Mesendoderm (in vitro differentiated cells): ENCODE measurements at places on chromosomes 1 and 21.

GRCh38 chr1:197559244-197559643 is 216.0 kb downstream of the DENND1B start:
- DNase-seq: no peak

DNA sequence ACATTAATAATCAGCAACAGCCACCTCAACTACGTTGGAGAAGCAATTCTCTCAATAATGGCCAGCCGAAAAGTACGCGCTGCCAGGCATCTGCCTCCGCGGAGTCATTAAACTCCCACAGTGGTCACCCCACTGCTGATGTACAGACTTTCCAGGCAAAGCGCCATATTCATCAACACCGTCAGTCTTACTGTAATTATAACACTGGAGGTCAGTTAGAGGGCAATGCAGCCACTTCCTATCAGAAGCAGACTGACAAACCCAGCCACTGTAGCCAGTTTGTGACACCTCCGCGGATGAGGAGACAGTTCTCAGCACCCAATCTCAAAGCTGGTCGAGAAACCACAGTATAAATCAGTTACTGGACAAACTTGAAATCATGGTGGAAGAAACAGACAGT is 93.9 kb downstream of the KIF1B start:
- DNase-seq: no peak

- DNase-seq: no peak
Measured at GRCh38 chr1:118217141-118217838, 32.3 kb upstream of the SPAG17 start.

- no peak for DNase-seq
Measured at GRCh38 chr1:6972399-6972798, 187.1 kb downstream of the CAMTA1 start.

- no peak for DNase-seq
Measured at GRCh38 chr1:215657047-215657446, 89.9 kb downstream of the KCTD3 start.

- DNase-seq: no peak
Measured at GRCh38 chr1:26034504-26035202, 11.3 kb downstream of the SLC30A2 start.

DNA sequence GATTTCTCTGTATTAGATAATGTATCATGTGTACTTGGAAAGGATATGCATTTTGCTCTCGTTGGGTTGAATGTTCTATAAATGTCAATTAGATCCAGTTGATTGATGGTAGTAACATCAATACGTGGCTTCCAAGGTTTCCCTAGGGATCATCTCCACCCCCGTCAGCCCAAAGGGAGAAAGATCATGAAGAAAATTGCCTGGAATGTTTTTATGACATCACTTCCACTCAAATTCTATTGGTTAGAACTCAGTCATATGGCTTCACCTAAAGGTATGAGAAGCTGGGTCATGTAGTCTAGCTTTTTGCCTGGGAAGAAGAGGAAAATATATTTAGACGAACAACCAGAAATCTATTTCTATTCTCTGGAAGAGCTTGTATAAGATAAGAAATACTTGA is at the start of gene C1orf185:
C1orf185 (plus strand) TSS at position 253 of the 400 bp plus-strand sequence; CDS start at position 259, 6 bp downstream.
- DNase-seq: peak; percentile 27

GRCh38 chr1:23799570-23800399 is 769 bp downstream of the GALE start:
- peak; percentile 93 for DNase-seq

DNA sequence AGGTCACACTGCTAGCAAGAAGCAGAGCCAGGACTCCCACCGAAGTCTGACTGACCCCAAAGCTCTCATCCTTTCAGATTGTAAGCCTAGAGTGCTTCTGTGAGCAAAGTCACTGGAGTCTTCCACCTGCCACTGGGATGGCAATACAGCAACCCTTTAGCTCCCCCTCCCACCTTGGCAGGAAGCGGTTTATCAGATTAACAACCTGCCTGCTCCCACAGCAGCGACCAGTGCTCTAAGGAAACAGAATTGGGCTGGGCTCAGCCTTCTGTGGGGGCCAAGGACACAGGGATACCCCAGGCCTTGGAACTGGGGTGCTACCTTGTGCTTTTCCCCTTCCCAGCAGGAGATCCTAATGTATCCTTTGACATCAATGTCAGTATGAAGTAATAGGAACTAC is 76.0 kb downstream of the GFI1 start:
- peak; percentile 19 for DNase-seq

GRCh38 chr1:178262120-178262500 is 168.2 kb downstream of the RASAL2 start:
- peak; percentile 87 for DNase-seq

- DNase-seq: no peak
Measured at GRCh38 chr1:203675596-203676347, 49.1 kb downstream of the ATP2B4 start.

- peak; percentile 86 for DNase-seq
Measured at GRCh38 chr1:41416552-41417334, 55.5 kb downstream of the FOXO6 start.

GRCh38 chr1:220732621-220733020 is 15.5 kb upstream of the MTARC2 start:
- peak; percentile 10 for DNase-seq

- no peak for DNase-seq
Measured at GRCh38 chr1:40076895-40077312, 20.1 kb downstream of the PPT1 start.

GRCh38 chr1:72485801-72486200 is 203.5 kb upstream of the NEGR1 start:
- DNase-seq: no peak

DNA sequence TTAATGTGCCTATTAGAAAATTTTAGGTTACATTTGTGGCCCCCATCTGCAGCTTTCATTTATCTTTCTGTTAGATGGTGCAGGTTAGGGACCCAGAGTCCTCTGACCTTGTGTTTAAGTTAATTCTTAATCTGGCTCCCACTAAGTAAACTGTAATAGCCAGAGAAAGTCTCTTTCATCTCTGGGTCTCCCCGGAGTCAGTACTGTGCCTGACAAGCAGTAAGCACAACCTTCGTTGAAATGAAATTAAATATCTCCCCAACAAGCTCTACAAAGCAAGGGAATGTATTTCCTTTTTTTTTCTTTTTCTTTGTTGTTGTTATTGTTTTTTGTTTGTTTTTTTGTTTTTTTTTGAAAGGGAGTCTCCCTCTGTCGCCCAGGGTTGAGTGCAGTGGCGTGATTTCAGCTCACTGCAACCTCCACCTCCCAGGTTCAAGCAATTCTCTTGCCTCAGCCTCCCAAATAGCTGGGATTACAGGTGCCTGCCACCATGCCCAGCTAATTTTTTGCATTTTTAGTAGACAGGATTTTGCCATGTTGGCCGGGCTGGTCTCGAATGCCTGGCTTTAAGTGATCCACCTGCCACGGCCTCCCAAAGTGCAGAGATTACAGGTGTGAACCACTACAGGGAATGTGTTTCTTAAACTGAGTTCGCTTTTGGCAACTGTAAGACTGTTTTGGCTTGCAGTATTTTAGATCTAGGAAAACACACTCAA is 81.6 kb downstream of the HHIPL2 start:
- DNase-seq: no peak

DNA sequence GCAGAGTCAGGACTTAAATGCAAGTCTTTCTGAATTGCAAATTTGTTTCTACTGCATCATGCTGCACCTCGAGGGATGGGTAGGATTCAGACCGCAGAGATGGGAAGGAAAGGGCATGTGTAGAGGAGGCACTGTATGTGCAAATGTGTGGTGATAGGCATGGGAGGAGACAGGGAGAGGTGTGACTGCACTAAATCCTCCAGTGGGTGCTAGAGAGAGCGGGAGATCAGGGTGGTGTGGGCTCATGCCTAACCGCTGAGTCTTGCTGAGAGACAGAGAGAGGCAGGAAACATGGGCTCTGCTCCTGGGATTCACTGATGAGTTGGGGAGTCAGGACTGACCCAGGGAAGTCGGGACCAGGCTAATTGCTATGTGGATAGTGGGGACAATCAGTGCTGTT is 61.1 kb downstream of the PTPRU start:
- DNase-seq: peak; percentile 35

GRCh38 chr21:41185802-41186201 is 17.8 kb downstream of the BACE2 start:
- no peak for DNase-seq

DNA sequence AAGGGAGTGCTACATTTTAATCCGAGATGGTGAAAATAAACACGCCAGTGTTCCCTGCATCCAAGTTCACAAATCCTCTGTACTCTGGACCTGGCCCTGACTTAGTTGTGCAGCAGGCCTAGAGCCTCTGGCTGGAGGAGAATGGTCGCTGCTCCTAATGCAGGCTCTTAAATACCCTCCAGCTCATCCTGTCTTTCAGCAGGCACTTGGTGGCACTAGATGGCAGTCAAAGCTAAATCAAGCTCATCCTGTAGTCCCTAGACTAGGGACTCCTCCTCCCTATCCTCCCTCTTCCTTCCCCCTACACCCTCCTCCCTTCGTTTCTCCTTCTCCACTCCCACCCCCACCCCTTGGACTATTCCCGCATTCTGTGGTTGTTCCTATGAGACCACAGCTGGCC is 41.6 kb upstream of the MTR start:
- peak; percentile 93 for DNase-seq

- peak; percentile 29 for DNase-seq
Measured at GRCh38 chr1:153260585-153261280, 1.2 kb downstream of the LORICRIN start.

DNA sequence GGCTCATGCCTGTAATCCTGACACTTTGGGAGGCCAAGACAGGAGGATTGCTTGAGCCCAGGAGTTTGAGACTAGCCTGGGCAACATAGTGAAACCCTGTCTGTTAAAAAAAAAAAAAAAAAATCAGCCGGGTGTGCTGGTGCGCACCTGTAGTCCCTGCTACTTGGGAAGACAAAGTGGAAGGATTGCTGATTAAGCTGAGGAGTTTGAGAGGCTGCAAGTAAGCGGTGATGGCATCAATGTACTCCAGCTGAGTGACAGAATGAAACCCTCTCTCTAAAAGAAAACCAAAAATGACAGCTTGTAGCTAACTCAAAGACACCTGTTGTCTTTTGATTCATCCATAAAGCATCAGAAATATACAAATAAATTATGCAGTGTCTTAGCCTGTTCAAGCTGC is 31.8 kb downstream of the SIPA1L2 start:
- no peak for DNase-seq

DNA sequence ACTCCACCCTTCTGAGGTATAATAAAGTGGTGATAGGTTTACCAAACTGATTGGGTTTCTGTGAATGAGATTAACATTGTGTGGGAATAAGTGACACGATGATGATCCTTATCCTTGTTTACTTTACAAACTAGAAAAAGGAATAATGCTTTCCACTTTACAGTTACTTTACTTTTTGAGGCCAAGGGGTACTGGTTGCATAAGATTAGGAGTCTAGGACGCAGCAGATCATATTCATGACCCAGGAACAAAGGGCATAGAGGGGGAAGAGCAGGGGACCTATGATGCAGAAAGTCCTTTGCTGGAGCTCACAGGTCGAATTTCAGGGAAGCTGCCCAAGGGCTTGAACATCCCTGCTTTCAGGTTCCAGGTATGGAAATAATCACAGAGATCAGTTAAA is 20.4 kb downstream of the FGGY start:
- no peak for DNase-seq

- no peak for DNase-seq
Measured at GRCh38 chr21:43845386-43845785, 19.6 kb upstream of the AGPAT3 start.

DNA sequence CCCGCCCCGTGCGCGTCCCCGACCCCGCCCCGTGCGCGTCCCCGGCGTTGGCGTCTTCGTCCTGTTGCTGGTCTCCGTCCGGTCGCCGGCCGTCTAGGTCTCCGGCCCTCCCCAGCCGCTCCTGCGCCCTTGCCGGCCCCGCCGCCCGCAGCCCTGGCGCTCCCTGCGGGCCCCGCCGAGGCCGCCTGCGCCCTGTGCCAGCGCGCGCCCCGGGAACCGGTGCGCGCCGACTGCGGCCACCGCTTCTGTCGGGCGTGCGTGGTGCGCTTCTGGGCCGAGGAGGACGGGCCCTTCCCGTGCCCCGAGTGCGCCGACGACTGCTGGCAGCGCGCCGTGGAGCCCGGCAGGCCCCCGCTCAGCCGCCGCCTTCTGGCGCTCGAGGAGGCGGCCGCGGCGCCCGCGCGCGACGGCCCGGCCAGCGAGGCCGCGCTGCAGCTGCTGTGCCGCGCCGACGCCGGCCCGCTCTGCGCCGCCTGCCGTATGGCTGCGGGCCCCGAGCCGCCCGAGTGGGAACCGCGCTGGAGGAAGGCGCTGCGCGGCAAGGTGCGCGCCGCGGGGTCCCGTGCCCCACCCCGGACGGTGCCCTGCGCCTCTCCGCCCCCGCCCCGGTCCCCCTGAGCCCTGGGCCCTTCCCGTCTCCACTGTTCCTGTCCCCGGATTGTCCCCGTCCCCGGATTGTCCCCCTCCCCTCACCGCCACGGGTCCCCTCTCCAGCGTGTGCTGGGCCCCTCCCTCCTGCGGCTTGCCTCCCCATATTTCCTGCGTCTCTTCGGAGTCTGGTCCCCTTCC is at the start of gene RNF187:
RNF187 (plus strand) TSS at position 47 of the 789 bp plus-strand sequence.
- DNase-seq: no peak

DNA sequence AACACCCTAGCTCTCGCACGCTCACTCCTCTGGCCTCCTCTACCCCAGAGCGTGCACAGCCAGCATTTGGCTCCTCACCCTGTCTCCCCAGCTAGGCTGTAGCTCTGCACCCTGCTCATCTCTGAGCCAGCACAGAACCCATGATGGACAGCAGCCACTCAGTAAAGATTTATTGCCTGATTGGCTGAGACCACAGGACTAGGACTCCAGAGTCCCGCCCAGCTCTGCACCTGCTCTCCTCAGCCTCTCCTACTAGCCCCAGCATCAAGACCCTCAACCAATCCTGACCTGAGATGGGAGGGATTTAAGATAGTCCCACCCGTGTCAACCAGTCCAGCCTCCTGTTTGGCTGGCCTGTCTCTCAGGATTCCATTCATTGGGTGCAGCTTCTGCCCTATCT is 9.3 kb downstream of the C1QB start:
- peak; percentile 81 for DNase-seq

GRCh38 chr1:98211271-98211845 is 290.5 kb upstream of the DPYD start:
- DNase-seq: no peak

DNA sequence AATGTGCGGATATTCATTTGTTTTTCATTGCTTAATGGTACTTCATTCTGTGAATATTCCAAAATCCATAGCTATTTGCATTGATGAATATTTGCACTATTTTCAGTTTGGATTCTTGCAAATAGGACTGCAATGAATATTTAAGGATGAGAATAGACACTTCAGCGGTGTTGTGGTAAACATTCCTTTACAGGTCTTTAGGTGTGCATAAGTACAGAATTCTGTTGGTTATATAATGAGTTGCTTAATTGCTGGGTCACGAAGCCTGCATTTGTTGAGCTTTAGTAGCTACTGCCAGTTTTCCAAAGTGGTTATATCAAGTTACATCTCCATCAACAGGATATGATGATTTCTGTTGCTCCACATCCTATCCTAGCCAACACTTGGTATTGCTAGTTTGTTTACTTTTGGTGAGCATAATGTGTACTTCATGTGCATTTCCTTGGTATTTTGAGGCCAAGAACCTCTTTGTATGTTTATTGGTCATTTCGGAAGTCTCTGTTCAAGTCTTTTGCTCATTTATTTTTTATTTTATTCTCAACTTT is 64.2 kb upstream of the CYYR1 start:
- DNase-seq: no peak

DNA sequence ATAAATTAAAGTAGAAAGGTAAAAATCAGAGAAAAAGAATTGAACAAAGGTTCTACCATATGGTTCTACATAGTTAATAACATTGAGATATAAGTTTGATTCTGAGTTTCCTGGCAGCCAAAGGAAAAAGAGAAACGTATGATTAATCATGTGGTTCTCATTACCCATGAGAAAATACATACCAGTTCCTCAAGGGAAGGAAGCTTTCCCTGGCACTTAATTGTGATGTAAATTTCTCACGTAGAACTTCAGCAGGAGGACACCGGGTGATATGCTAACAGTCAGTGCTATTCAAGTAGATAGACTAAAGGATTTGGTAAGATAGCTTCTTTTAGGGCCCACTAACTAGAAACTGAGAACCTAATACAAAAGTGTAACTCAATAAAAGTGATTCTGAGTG is 218.5 kb downstream of the NFIA start:
- peak; percentile 48 for DNase-seq
